ENCODE measurements at places on chromosomes 11 and 22.
A peak's percentile ranks its signal among the peaks of the same experiment; 100 is the strongest.

GRCh38 chr11:12459865-12460444, 82.6 kb downstream of the PARVA start:
- DNase-seq = no peak

DNA sequence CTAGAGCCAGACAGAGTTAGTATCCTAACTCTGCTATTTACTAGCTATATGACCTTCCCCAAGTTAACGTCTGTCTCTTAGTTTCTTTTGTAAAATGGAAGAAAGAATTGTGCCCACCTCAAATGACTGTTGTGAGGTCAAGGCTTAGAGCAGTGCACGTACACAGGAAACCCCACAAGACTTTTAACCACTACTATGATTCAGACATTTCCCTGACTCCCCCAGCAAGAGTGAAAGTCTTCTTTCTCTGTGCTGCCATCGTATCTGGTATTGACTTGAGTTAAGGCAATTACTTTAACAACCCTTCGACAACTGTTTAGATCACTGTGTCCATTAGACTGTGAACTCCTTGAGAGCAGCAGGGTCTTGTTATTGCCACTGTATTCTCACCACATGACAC, 2.6 kb upstream of the OR52W1 start:
- no peak for DNase-seq

DNA sequence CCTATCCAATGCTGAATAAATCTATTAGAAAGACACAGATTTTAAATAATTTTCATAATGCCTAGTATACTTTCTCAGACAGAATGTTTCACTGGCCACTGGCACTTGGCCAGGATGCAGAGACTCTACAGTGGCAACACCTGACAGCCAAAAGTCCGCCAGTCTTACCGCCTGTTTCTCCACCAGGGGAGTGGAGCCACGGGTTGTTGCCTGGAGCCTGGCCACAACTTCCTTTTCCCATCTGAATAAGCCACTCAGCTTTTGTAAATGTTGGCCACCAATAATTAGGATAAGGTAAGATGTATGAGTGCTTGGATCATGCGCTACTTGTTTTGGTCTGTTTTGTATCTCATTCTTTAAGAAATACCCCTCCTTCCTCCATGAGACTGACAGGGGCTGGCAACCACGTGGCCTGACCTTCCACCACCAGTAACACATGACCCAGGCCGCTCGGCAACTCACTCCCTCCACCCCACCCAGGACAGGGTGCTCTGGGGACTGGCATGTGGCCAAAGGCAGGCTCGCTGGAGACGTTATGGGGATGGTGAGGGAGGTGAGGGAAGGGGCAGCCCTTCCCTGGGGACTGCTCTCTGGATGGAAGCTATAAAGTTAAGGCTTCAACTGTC, 93.0 kb upstream of the BID start:
- DNase-seq = no peak

DNA sequence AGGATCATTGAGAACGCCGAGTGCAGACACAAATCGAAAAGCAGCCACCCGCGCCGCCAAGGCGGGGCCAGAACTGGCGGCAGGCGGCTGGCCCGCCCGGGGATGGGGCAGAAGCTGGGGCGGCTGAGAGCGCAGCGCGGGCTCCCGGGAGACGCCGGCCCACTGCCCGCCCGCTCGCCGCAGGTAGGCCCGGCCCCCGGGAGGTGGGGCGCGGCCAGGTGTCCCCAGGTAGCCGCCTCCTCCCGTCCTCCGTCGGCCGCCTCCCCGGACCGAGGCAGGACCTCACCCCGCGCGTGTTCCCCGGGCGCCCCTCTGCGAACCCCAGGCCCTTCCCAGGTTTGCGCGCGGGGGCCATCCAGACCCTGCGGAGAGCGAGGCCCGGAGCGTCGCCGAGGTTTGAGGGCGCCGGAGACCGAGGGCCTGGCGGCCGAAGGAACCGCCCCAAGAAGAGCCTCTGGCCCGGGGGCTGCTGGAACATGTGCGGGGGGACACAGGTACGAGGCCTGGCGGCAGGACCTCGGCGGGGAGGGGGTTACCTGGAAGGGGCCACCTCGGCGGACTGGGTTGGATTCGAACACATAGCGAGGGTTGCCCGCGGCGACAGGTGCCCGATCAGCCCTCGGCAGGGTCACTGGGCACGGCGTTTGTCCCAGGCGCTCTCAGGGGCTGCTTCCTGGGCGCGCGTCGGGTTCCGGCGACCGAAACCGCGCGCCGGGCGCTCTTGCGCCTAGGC, at the start of gene PRRG4:
PRRG4 (plus strand) TSS at position 248 of the 733 bp plus-strand sequence. CDS start 603 bp downstream, outside the sequence.
- peak; percentile 4 for DNase-seq

GRCh38 chr11:59776210-59777066, 21.3 kb downstream of the STX3 start:
- DNase-seq = no peak

- DNase-seq = no peak
Measured at GRCh38 chr22:26447584-26448329, 18.7 kb downstream of the ASPHD2 start.

DNA sequence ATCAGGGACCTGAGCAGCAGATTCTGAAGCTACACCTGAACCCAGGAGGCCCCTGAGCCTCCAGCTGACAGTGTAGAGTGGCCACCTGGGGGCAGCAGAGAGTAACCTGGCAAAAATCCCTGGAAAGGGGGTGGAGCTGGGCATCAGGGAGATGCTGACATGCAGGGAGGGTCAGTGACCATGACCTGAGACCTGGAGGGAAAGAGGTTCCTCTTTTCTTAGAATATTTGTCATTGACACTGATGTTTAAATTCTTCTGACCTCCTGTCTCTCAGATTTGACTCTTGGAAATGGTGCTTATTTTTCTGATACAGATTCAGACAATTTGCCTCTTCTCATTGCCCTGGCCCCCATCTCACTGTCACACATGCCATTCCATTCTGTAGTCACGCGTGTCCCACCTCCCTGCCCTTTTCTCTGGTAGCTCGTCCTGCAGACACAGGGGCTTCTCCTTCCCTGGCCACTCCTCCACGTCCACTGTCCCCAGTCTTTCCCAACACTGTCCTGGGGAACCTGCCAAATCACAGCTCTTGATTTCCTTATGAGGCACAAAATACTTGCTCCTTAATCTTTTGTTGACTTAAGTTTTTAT, 117.2 kb upstream of the IGLL5 start:
- DNase-seq = peak; percentile 30

DNA sequence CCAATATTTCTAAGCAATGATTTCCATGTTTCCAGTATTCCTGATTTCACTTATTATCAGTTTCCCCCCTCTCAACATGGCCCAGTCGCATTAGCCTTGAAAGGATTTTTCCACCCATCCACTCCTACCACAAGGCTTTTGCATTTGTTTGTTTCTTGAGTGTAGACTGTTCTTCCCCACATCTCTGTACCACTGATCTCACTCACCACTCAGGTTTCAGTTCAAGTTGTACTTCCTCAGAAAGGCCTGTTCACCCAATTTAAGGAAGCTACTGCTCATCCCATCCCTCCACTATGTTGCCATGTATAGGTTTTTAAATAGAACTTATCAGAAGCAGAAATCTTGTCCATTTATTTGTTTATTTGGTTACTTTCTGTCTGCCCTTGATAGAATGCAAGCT, 472.3 kb downstream of the FAM181B start:
- DNase-seq = no peak

GRCh38 chr11:86896441-86896841, 58.8 kb downstream of the FZD4 start:
- DNase-seq = peak; percentile 78

GRCh38 chr11:212150-213100, 4.9 kb downstream of the RIC8A start:
- DNase-seq = no peak

- DNase-seq = no peak
Measured at GRCh38 chr11:69076129-69076791, 27.5 kb downstream of the TPCN2 start.

DNA sequence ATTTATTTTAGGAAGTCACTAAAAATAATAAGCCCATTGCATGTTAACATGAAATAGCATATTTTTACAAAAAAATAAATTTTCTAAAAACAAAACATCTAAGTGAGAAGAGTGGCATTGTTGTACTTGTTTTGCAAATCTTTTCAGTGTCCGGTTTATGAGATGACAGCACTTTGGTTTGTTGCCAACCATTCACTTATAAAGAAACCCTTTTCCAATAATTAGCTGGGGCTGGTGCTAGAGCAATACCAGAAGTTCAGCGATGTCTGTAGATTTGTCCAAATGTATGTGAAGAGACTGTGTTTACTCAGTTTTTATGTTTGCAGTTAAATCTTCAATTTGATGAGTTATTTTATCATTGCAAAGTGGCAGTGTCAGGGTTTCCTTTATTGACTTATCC, 22.1 kb upstream of the KRTAP5-7 start:
- no peak for DNase-seq

- DNase-seq = no peak
Measured at GRCh38 chr22:44304354-44304753, 8.4 kb downstream of the SHISAL1 start.

GRCh38 chr11:96063053-96063452, 139.1 kb upstream of the MTMR2 start:
- DNase-seq = no peak

- no peak for DNase-seq
Measured at GRCh38 chr22:27241430-27242321, 559.9 kb downstream of the MN1 start.

GRCh38 chr11:122758974-122759373, 79.3 kb upstream of the CRTAM start:
- DNase-seq = no peak

DNA sequence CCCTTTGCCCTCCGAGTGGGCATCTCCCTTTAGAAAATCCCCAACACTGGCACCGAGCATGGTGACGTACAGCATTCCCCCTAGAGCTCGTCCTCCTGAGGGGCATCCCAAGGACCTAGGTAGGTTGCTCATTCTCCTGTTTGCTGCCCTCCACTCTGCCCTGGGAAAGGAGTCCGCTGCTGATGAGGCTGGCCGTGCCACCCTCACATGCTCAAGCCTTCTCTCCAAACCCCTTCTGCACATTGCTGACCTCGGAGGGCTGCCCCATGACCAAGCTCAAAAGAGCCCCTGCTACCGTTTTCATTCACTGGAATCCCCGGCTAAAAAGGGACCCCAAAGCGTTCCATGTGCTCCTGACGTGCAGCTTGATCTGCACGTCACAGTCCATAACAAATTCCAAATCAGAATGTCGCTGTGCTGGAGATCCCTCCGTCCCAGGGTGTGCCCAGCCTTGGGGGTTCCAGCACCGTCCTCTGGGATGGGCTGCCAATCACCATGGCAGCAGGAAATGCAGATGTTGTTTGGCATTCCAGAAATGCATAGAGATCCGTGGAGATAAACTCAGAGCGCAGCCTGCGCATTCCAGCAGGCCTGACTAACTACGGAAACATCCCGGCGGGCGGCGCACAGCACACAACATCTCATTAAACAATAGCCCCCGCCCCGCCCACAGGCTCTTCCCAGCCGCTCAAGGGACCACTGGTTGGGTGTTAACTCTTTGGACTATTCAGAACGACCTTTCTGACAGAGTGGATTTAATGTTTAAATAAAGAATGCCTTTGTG, 26.3 kb upstream of the GNB1L start:
- DNase-seq = peak; percentile 98

DNA sequence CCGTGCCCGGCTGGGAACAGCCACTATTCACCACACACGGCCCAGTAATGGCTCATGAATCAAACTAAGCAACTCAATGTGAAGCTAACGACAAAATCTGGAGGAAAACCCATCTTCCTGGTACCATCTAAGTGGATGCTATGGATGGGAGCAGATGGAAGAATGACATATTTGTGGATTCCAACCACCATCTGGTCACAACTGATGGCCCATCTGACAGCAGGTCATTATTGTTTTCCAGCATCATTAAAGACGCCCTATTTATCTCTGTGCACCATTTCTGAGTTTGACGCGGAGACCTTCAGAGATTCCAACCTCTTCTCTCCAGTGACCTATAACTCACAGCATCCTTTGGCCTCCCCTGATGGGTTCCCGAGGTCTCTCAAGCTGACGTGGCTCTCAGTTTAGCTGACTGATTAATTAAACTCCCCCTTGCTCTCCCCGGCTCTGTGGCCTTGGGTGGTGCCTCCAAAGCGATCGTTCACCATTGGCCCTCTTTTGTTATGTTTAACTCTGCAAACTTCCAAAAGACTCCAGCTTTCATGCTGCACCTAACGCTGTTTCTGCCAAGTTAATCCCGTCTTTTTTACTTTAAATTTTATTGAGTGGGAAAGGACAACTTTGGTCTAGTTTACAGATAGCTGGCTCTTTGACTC, 1514.4 kb downstream of the BRD1 start:
- no peak for DNase-seq

- DNase-seq = no peak
Measured at GRCh38 chr22:45905326-45905923, 71.5 kb downstream of the WNT7B start.

DNA sequence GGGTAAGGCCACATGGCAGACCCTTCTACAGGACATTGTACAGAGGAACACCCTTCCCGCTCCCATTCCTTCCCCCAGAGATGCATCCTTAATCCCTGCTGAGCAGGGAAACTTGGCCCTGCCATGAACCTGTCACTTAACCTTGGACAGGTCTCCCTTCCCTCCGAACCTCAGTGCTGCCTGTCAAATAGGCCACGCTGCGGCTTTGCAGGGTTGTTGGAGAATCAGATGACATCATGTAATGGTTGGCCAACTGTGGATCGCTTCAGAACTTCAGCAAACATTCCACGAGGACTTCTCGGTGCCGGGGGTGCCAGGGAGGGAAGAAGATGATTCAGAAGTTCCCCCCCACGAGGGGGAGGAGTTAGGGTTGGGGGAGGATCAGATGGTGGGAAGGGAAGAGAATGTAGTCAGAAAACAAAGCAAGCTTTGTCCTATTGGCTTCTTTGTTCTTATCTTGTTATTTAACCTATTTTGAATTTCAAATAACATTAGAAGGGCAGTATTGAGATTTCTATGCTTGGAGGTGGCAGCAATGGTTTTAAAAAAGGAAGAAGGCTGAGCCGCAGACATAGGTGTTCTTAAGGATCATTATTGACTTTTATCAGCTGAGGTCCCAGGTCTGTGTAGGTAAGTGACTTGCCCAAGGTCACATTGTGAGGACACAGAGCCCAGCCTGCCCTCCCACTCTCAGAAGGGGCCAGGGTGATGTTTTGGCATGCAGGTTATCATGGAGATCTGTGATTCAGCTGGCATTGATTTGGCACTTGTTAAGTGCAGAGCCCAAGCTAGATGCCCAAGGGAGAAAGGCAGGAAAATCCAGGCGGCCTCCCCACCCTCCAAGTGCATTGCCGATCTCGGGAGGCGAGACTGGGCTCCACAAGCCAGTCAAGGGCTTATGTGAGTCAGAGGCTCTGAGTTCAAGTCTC, 3.1 kb downstream of the CDC42EP1 start:
- DNase-seq = peak; percentile 91

DNA sequence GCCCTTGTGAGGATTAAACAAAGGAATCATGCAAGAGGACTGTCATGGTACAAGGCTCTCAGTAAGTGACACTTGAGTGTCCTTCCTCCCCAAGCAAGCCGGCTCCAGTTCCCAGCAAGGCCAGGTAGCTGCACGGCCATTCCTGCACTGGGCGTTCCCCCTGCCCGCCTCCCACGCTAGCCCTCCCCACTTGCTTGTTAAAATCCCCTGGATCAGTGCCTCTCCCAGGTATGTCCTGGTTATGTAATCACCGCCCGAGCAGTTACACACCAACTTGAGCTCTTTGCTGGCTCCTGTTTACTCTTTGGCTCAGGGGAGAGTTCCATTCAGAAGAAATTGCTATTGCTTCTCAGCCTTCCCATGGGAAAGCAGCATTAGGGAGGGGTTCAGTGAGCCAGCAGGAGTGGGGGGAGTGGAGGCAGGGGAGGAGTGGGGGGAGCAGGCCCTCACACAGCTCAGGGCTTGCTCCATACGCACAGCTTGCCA, 19.4 kb upstream of the MYEOV start:
- DNase-seq = no peak
